ENCODE measurements at places on chromosomes 12 and 14.
A peak's percentile ranks its signal among the peaks of the same experiment; 100 is the strongest.

GRCh38 chr12:25615119-25615518, 62.0 kb upstream of the LMNTD1 start:
- peak; percentile 97 for DNase-seq

DNA sequence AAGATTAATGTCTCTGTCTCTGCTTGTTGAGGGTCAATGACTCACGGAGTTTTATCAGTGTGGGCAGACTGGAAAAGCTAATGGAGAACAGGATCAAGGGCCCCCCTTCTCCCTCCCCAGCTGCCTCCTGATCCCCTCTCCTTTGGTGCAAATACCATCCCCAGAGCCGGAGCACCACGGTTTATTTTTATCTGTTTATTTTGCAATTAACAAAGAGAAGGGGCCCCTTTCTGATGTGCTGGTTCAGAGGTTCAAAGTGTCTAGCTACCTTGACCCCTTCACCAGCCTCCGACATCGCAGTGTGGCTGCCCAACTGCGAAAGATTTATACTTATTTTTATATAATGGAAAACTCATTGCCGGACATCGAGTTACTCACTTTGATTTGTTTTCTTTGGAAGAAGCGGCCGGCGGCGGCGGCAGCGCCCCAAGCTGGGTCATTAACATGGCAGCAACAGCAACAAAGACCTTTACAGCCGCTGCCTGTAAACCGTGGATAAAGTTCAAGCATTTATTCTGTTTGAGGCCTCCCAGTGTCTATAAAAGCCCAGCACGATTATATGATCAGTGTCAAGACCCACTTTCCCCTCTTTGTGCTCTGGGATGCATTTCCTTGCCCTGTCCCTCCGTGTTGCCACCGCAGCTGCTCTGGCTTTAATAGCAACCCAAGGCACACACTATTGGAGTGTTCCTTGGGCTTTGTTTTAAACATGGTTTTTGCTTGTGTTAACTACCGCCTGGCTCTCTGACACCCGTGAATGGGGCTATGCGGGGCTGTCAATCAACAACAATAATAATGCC, 47.4 kb upstream of the PARP11 start:
- DNase-seq = peak; percentile 44

- DNase-seq = no peak
Measured at GRCh38 chr12:111242184-111242583, 126.7 kb downstream of the PHETA1 start.

GRCh38 chr14:68181519-68182326, 362.1 kb downstream of the RAD51B start:
- peak; percentile 56 for DNase-seq

- DNase-seq = peak; percentile 43
Measured at GRCh38 chr12:94109160-94109559, 39.2 kb upstream of the PLXNC1 start.

- no peak for DNase-seq
Measured at GRCh38 chr12:130839770-130840404, 837 bp upstream of the STX2 start.

DNA sequence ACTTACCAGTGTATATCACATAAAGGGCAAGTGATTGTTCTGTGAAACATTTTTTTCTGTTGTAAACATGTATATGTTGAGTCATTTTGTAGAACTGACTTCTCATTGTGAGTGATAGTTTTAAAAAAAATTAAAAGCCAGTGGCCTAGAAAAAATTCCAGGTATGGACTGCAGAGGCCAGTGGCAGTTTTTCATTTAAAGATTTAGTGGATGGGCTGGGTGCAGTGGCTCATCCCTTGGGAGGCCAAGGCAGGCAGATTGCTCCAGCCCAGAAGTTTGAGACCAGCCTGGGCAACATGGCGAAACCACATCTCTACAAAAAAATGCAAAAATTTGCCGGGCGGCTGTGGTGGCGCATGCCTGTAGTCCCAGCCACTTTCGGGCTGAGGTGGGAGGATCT, 84.7 kb upstream of the MDM1 start:
- DNase-seq = peak; percentile 24

DNA sequence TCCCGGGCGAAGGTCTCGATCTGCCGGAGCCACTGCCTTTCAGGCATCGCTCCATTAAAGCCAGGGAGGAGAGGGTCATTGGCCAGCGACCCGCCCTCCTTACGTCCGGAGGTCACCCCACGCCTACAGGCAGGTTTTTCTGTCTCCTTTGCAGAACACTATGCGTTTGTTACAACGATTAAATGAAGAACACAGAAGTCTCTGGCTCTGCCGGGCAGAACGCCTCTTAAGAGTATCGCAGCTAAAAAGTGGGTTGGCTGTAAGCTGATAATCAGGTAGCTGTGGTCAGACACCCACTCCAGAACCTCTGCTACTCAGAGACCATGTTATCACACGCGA, 15.0 kb downstream of the OTX2 start:
- no peak for DNase-seq

DNA sequence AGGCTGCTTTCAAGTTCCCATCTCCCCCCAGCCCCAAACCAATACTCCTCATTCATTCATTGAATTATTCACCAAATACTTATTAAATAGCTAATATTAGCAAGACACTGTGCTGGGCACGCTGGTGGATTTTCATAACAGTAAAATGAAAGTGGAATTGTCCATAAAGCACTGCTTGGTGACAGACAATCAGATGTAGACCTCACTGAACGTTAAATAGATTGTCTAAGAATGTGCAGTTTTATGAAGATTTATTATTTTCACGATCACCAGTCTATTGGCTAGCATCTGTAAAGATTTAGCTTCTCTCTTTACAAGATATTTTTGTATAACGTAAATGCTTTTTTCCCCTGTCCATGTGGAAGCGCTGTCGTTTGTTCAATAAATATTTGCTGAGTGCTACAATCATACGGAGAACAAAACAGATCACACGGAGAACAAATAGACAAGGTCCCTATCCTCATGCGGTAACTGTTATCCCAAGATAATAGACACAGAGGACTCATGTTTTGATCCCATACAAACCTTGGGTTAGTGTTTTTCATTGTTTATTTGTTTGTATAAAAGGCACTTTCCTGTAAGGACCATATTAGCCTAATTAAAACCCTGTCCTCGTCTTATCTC, 397.6 kb downstream of the BCAT1 start:
- DNase-seq = no peak

DNA sequence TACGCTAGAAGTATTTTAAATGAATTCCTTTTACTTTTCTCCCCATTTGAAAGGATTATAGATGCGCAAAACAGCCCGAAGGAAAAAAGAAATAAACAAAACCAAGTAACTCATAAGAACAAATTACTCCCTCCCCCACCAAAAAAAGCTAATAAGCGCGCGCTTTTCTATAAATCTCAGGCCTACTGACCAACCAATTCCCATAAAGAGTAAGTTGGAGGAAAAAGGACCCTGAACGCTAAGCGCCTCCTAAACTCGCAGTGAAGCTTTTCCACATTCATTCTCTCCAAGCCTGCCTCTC, 588 bp downstream of the MBIP start:
- no peak for DNase-seq

- DNase-seq = no peak
Measured at GRCh38 chr12:27289414-27289813, 43.2 kb upstream of the BMAL2 start.

DNA sequence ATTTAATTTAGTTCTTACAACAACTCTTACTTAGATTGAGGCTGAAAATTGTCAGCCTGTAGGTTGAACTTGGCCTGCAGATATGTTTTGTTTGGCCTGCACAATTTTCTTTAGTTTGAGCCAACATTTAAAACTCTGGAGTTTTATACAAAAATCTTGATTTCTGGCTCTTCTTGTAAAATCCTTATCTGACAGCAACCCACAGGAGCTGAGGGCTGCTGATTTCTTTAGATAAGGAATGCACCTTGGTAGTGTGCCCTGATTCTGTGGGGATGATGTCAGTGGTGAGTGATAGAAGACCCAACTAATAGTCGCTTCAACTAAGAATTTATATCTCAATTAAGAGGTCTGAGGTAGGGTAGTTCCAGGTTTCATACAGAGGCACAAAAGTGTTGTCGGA, 49.5 kb downstream of the SOCS2 start:
- DNase-seq = peak; percentile 33

DNA sequence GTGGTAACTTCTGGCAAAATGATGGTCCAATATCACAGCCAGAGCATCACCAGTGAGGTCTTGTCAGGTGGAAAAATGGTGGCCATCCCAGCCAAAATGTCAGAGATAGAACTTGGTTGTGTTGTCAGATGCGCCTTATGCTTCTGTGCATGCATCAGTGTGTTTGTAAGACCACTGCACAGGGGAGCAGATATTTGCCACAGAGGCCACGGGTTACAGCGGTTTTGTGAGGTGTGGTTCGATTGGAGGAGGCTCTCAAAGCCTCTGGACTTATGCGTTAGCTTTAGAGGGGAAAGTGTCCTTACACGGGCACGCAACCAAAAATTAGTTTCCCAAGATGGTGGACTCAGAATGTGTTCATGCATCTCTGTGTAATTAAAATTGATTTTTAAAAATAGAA, 243.8 kb downstream of the ADGRD1 start:
- no peak for DNase-seq

DNA sequence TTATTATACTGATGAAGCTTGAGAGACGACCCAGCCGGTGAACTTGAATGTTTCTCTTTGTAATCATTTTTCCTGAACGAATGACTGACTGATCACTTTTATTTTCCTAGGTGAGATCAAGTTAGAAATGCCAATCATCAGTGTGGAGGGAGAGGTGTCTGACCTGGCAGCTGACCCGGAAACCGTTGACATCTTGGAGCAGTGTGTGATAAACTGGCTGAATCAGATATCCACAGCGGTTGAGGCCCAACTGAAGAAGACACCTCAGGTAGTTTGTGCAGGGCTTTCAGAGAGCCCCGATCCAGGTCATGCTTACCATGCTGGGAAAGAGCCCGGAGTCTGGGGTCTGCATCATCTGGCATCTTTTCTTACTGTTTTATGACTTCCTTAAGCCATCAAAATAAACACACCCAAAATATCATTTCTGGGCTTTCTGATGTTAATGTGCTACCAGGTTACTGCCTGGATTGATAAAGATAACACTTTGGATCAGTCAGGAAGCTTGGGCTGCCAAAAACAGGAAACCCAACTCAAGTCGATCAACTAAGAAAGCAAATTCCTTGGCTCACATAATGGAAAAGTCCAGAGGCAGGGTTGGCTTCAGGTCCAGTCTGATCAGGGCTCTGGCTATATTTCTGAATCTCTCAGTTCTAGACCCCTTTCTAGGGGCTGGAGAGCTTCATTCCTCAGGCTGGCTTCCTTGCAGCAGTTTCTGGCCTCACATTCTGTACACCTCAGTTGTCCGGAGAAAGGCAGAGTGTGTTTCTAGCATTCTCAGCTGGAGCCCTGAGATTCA, 21.1 kb downstream of the DNAH10 start:
- DNase-seq = no peak

DNA sequence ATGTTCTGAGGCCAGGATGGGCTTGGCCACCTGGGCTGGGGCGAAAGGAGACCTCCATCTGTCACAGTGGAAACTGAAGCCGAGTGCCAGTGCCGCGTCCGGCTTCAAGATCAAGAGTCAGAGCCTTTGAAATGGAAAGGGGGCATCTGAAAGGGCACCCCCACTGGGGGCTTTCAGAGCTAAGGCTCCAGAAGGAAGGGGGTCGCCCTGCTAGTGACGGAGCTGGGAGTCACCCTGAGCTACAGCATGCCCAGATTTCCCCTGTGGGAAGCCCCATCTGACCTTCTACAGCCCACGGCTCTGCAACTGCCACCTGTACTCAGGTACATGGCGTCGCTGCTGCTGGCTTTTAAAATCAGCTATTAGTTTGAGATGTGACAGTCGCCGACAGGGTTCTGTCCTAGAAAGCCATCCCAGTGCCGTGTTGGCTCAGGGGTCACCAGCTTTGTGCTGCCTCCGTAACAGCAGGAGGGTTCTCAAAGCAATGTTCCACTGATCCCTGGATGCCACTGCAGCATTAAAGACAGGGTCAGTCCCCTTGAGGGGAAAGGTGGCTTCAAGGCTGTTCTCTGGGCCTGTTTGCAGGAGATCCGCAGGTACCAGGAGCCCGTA, 31.5 kb downstream of the CCNK start:
- no peak for DNase-seq

GRCh38 chr12:78096909-78097597, 266.4 kb downstream of the NAV3 start:
- peak; percentile 78 for DNase-seq

DNA sequence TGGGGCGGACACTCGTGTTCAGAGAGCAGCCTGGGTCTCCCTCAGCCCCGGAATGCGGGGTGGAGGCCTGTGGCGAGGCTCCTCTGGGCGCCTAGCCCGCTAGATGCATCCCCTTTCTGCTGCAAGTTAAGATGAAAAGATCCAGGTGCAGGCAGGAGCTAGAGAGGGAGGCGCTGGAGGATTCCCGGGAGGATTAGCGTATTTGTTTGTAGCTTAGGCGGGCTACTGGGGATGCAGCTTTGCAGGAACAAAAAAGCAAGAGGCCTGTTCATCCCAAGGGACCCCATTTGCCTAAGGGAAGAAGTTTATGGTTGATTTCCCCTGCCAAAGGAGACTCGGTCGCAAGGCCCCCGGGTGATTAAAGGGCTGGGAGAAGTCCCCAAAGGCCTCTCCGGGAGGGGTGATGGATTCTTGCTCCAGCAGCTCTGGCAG, 824 bp downstream of the CCDC177 start:
- DNase-seq = no peak

DNA sequence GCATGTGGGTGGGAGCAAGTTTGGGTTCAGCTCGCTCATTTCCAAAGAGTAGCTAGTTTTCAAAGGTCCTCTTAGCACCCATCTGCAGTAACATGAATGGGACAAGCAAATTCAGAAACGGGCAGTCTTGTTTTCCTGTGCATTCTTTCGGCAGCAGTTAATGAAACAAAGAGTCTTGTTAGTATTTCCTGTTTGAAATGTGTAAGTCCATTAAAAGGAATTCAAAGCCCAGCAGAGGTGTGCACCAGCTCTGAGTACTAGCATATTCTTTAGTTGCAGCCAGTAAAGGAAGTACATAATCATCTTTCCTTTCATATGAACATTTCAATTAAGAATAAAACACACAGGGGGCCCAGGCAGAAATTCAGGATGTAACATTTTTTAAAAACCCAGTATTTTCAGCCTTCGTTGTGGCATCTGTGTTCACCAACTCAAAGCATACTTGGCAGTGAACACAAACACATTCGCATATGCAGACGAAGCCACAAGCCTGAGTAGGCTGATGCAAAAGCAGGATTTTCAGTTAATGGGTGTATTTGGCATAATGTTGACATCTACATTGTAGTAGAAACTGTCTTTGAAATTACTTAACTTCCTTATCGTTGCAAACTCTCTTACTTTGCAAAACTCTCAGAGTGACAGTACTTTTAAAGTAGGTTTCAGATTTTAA, 570.0 kb upstream of the FLRT2 start:
- no peak for DNase-seq

- DNase-seq = no peak
Measured at GRCh38 chr12:54385251-54385914, 850 bp upstream of the ZNF385A start.

- no peak for DNase-seq
Measured at GRCh38 chr12:3634348-3634747, 118.6 kb downstream of the CRACR2A start.

Measured in foreskin fibroblast (primary cell).